ENCODE measurements at places on chromosomes 16 and 17.

GRCh38 chr16:64019339-64019738 lies 1102.5 kb downstream of the CDH11 start:
- DNase-seq, result no peak
- no peaks in the 10 kb centered on the region for H3K36me3 ChIP-seq
- no peaks in the 10 kb centered on the region for H3K27me3 ChIP-seq
- H3K27ac ChIP-seq, result no peak overlapping the region
- H3K4me1 ChIP-seq, result no peaks in the 10 kb centered on the region

- peaks cover 5% of the 10 kb centered on the region for H3K4me1 ChIP-seq
- no peak overlapping the region for H3K4me3 ChIP-seq
- H3K27ac ChIP-seq, result no peak overlapping the region
- H3K36me3 ChIP-seq, result no peaks in the 10 kb centered on the region
- DNase-seq, result no peak
These were observed 19.6 kb downstream of the DNAH17 start for GRCh38 chr17:78557598-78558039.

DNA sequence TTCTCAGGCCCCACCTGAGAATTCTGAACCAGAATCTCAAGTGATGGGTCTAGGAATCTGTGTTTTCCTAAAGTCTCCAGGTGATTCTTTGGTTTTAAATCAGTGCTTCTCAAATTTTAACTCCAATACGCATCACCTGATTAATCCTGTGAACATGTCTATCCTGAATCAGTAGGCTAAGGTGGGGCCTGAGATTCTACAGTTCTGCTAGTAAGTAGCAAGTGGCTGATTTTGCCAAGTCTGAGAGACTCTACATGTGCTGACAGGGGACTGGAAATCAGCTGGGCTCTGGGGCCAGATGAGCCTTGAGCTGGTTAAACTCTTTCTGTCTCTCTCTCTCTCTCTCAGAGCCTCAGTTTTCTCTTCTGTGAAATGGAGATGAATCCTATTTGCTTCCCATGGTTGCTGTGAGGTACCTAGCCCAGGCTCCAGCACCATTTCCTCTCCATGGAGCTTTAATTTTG lies 9.0 kb downstream of the CCR7 start:
- no peak overlapping the region for H3K4me3 ChIP-seq
- H3K4me1 ChIP-seq, result peaks cover 46% of the 10 kb centered on the region
- peak overlapping the region; percentile 38 for H3K27ac ChIP-seq

DNA sequence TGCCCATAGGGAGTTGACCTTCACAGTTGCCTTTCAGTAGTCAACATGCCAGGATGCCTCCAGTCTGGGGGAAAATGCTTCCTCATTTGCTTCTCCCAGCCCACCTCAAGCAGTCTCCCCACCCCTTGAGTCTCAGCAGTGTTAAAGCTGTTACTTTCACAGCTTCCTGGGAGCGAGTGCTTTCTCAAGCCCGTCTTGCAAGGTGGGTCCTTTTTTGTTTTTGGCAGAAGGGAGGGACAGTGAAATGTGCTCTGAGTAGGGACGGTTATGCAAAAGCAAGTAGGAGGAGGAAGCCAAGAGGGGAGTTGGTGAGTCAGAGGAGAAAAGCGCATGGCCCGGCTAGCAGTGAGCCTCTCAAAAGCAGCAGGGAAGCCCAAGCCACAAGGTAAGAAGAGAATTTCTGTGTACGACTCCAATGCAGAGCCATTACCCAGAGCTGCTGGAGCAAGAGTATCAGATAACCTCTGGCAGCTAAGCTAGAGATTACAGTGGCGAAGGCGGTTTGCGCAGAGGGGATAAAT lies at the start of gene CHST4:
Gene CHST4 (plus strand): TSS at position 316 of the 521 bp plus-strand sequence. CDS start 10,252 bp downstream, outside the sequence.
- no peak for DNase-seq
- no peaks in the 10 kb centered on the region for H3K36me3 ChIP-seq
- H3K4me3 ChIP-seq, result no peak within 1 kb of the TSS
- no peaks in the 10 kb centered on the region for H3K27me3 ChIP-seq
- no peaks in the 10 kb centered on the region for H3K4me1 ChIP-seq

GRCh38 chr17:56478836-56479447 lies 114.6 kb upstream of the NOG start:
- H3K36me3 ChIP-seq, result no peaks in the 10 kb centered on the region
- no peak for DNase-seq
- H3K27ac ChIP-seq, result no peak overlapping the region
- no peak overlapping the region for H3K4me3 ChIP-seq
- H3K4me1 ChIP-seq, result no peaks in the 10 kb centered on the region
- H3K27me3 ChIP-seq, result no peaks in the 10 kb centered on the region

GRCh38 chr17:8382052-8382879 lies 727 bp downstream of the RPL26 start:
- H3K4me3 ChIP-seq, result peak overlapping the region; percentile 11
- no peak for DNase-seq
- H3K36me3 ChIP-seq, result peaks cover 38% of the 10 kb centered on the region
- peak overlapping the region; percentile 63 for H3K27ac ChIP-seq
- H3K27me3 ChIP-seq, result no peaks in the 10 kb centered on the region

GRCh38 chr16:14409563-14409962 lies 220.5 kb downstream of the PARN start:
- H3K4me3 ChIP-seq, result no peak overlapping the region
- peak; percentile 66 for DNase-seq
- no peaks in the 10 kb centered on the region for H3K36me3 ChIP-seq
- peaks cover 6% of the 10 kb centered on the region for H3K4me1 ChIP-seq

DNA sequence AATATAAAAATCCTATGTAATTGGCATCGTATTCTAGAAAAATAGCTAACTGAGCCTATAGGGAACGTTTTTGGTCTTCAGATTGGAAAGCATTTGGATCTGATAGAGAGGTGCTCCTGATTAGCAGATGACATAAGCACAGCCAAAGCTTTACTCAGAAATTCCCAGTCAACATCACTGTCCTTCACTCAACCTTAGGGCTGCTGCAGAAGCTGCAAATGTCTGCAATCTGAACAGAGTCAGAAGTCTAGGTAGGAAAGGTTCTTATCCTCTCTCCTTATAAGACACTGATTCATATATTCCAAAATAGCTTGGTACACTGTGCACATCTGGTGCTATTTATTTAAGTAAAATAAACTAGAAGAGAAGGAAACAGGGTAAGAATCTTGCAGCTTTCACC lies 19.2 kb downstream of the STRADA start:
- no peaks in the 10 kb centered on the region for H3K27me3 ChIP-seq
- H3K27ac ChIP-seq, result no peak overlapping the region
- DNase-seq, result no peak
- no peak overlapping the region for H3K4me3 ChIP-seq
- no peaks in the 10 kb centered on the region for H3K36me3 ChIP-seq

DNA sequence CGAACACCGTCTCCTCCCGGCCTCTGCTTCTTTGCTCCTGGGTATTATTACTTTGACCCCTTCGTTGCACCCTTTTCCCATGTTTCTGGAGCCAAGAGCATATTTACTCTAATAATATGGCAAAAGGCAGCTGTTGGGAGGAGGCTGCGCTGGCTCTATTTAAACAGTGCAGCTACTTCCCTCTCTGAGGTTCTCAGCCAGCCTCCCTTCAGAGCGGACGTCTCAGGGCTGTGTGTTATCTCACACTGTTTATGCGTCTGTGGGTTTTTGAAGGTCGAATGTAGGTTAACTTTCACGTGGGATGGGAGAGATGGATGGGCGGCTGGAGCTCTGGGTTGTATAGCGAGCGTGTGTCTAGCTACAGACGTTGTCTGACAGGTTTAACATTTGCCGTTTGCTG lies 45.3 kb downstream of the COX4I1 start:
- H3K27ac ChIP-seq, result no peak overlapping the region
- H3K36me3 ChIP-seq, result no peaks in the 10 kb centered on the region
- H3K4me3 ChIP-seq, result no peak overlapping the region
- H3K27me3 ChIP-seq, result no peaks in the 10 kb centered on the region

DNA sequence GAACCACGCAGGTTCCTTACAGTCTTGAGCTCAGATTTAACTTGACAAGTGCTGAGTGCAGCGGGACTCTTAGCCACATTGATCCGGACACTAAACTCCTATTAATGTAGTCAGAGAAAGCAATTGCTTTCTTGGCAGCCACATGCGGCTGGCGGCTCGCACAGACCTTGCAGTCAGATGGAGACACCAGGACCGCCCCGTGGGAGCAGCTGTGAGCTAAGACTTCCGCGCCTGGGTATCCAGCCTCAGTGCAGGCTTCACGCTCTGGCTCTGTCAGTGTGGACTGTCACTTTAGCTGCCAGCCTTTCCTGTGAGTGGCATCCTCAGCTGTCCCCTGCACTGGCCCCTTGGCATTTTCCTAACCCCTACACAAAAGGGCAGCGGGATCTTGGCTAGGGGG lies 80.9 kb upstream of the NLRP1 start:
- H3K27me3 ChIP-seq, result no peaks in the 10 kb centered on the region
- H3K4me3 ChIP-seq, result no peak overlapping the region
- DNase-seq, result no peak
- no peaks in the 10 kb centered on the region for H3K36me3 ChIP-seq
- H3K4me1 ChIP-seq, result no peaks in the 10 kb centered on the region

All from thyroid gland (tissue), 4 donors.